ENCODE measurements at places on chromosomes 13 and 19. TPM values are rescaled to one million over a fixed set of nuclear protein-coding genes. Genes with fewer than 3 reads are reported as not detected.

The ATP1A3 gene
- 0.33 TPM for polyA plus RNA-seq

DNA sequence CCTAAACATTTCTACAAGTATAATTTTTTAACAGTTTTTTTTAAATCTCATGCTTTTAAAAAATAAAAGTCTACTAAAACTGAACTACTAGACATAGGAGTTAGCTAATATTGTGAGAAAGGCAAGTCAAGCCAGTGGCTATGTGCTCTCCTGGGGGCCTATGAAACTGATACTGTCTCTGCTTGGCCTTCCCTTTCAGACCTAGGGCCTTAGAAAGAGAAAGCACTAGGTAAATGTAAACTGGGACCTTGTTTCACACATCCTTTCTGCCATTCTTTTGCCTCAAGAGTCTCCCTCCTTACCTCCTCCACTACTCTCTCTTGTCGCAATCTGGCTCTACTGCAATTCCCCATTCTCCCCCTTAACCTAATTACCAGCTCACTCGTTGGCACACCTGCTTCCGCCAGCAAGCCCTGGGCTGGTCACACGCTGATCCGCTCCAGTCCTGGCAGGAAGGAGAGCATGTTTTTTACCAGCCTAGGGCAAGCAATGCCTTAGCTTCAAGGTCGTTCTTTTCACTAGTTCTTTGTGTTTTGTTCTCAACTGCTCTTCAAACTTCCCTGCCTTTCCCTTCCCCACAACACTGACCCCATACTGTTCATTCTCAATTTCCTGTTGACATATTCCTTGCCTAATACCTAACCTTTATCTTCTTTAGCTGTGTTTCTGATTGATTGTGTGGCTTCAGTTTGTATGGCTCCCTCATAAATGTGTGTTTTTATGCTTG lies 23.1 kb downstream of the TBC1D4 start:
- DNase-seq: no peak

DNA sequence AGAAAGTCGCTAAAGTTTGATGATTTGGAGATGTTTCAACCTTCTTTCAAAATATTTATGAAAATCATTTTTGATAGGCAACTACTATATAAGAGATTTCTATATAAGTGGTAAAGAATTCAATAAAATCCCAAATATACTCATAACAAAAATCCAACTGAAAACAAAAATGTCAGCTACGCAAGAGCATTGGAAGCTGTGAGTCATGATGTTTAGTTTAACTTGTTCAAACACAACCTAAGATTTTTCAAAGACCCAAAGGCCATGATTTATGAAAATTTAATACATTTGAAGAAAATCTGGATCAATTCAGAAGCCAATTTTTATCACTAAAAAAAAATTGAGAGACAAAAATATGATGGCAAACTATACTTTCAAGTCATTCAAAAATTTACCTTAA lies 226.6 kb downstream of the MZT1 start:
- no peak for DNase-seq

DNA sequence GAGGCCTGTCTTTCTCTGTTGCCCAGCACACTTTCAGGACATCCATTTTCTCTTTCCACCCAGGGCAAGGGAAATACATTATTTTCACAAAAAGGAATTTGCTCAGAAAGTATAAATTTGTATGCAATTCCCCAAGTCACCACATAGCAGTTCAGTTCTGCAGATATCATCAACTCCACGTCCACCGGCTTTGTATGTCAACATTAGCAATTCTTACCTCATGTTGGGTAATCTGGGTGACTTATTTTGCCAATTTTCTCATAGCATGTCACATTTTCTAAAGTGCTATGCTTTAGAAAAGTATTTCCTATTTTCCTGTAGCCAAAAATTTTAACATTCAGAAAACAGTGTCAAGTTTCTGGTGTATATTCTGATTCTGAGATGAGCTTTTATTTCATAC lies 501.8 kb downstream of the EFNB2 start:
- DNase-seq: no peak
